ENCODE measurements at places on chromosomes 6 and 20.

DNA sequence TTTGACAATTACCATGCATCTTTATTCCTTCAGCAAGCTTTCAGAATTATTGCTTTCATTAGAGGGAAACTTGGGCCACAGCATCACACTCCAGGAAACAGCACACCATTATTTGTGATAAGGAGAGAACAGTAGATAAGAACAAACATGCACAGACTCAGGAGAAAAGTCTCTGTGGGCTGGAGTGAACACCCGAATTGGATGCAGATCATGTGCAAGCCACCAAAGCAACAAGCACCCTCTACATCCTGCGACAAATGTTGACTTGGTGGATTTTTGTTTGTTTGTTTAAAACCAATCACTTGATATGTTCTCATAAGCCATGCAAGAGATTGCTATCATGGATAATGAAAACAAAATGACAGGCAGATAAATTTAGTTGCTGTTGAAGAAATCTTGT, 67.7 kb upstream of the ZFP64 start:
- no peak overlapping the region for H3K4me3 ChIP-seq
- H3K27ac ChIP-seq, result no peak overlapping the region
- DNase-seq, result no peak
- no peaks in the 10 kb centered on the region for H3K4me1 ChIP-seq
- no peaks in the 10 kb centered on the region for H3K36me3 ChIP-seq
- H3K27me3 ChIP-seq, result no peaks in the 10 kb centered on the region

- no peak for DNase-seq
- H3K36me3 ChIP-seq, result no peaks in the 10 kb centered on the region
- no peaks in the 10 kb centered on the region for H3K4me1 ChIP-seq
- H3K27me3 ChIP-seq, result no peaks in the 10 kb centered on the region
- no peak overlapping the region for H3K4me3 ChIP-seq
- no peak overlapping the region for H3K27ac ChIP-seq
These were observed 61.4 kb downstream of the IL22RA2 start for GRCh38 chr6:137112067-137112355.

DNA sequence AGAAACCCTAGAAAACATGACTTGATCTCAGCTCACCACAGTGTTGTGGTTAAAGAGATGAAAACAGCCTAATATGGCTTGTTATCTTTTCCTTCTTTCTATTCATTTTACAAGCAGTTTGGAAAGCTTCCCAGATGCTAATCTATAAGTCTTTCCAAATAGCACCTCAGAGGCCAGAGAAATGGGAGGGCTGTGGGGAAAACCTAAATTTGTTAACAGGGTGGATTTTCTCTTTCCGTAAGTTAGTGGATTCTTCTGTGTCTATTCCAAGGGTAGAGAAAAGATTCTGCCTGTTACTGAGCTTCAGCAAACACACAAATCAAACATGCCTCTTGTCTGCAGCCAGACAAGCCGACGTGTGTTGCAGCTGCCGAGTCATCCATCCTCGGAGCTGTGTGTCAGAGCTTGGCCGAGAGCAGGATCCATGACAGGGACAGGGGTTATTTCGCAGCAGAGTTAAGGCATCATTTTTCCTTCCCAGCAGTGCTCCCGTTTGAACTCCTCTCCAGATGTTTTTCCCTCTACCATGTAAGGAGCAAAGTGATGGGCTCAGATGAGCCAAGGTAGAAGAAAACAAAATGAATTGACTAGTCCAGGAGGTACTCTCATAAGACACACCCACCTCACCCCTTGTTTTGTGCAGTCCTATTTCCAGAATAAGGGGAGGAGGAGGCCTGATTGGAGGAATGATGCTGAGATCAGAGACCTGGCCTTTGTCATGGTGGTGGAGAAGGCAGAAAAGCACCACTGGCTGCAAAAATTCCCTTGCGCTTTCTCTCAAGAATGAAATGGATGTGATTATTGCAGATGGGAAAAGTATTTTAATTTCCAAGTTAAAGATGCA, 560.0 kb downstream of the C6orf118 start:
- no peak for DNase-seq
- H3K27ac ChIP-seq, result no peak overlapping the region
- H3K36me3 ChIP-seq, result no peaks in the 10 kb centered on the region
- H3K27me3 ChIP-seq, result no peaks in the 10 kb centered on the region
- peaks cover 9% of the 10 kb centered on the region for H3K4me1 ChIP-seq

- no peak overlapping the region for H3K4me3 ChIP-seq
- no peak for DNase-seq
- no peak overlapping the region for H3K27ac ChIP-seq
- H3K27me3 ChIP-seq, result no peaks in the 10 kb centered on the region
- no peaks in the 10 kb centered on the region for H3K36me3 ChIP-seq
These were observed 59.0 kb downstream of the PSMG4 start for GRCh38 chr6:3317741-3318211.

DNA sequence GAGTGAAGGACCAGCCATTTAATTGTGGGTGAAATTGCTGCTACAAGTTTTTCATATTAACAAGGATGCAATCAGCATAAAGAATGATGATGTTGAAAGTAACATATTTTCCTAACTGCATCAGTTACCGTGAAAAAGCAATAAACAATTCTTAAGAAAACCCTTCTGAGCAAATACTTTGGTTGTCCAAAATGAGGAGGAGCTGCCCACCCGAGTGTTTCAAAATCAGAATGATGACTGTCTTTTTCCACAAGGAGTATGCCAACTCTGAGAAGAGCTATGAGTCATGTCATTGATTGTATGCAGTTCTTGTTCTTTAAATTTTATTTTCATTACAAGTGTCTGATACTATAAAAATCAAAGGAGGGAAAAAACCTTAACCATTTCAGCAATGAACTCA, 470.5 kb downstream of the COL12A1 start:
- no peaks in the 10 kb centered on the region for H3K27me3 ChIP-seq
- no peaks in the 10 kb centered on the region for H3K4me1 ChIP-seq
- H3K27ac ChIP-seq, result no peak overlapping the region
- H3K4me3 ChIP-seq, result no peak overlapping the region
- H3K36me3 ChIP-seq, result no peaks in the 10 kb centered on the region

DNA sequence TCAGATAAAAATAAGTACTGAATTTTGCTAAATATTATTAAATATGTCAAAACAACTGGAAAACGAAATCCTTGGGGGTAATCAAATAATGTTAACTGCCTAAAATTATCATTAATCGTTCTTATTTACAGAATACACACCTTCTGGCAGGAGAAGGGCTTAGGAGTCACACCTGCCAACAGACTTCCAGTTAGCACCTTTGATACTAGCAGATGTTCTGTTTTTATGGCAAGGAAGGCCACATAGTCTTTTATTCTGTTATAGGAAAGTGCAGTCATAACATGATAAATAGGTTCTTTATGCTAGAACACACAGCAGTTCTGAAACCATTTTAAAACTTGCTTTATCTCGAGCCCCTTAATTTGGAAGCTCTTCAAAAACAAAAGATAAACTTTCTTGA, 464.1 kb downstream of the UTRN start:
- no peaks in the 10 kb centered on the region for H3K27me3 ChIP-seq
- H3K4me3 ChIP-seq, result no peak overlapping the region
- H3K4me1 ChIP-seq, result no peaks in the 10 kb centered on the region
- no peak overlapping the region for H3K27ac ChIP-seq
- H3K36me3 ChIP-seq, result no peaks in the 10 kb centered on the region
- DNase-seq, result no peak

DNA sequence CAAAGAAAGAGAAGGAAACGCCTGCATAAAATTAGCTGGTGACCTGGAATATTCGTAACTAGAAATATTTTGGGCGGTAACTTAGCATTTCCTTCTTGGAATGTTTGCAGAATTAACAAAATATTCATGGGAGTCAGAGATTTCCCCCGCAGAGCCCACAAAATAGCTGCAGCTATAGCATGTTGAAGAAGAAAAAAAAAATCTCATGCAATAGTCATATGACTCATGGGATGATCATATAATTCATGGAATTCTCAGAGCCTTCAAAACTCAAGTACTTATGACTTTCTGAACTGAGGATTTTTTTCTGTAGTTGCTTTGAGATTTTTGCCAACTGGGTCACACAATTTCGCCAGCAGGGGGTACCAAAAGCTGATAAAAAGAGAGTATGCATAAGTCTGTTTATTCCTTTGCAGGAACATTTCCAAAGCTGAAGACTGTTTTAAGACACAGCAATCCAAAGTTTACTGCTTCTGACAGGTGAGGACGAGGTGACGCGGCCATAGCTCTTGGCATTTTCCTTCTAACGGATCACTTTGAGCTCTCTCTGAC, 586.0 kb upstream of the CHD6 start:
- H3K27ac ChIP-seq, result no peak overlapping the region
- H3K36me3 ChIP-seq, result no peaks in the 10 kb centered on the region
- 0 out of 2 replicates have a peak, but pooled peaks cover 3% of the 10 kb centered on the region for H3K4me1 ChIP-seq
- H3K27me3 ChIP-seq, result no peaks in the 10 kb centered on the region
- H3K4me3 ChIP-seq, result no peak overlapping the region

DNA sequence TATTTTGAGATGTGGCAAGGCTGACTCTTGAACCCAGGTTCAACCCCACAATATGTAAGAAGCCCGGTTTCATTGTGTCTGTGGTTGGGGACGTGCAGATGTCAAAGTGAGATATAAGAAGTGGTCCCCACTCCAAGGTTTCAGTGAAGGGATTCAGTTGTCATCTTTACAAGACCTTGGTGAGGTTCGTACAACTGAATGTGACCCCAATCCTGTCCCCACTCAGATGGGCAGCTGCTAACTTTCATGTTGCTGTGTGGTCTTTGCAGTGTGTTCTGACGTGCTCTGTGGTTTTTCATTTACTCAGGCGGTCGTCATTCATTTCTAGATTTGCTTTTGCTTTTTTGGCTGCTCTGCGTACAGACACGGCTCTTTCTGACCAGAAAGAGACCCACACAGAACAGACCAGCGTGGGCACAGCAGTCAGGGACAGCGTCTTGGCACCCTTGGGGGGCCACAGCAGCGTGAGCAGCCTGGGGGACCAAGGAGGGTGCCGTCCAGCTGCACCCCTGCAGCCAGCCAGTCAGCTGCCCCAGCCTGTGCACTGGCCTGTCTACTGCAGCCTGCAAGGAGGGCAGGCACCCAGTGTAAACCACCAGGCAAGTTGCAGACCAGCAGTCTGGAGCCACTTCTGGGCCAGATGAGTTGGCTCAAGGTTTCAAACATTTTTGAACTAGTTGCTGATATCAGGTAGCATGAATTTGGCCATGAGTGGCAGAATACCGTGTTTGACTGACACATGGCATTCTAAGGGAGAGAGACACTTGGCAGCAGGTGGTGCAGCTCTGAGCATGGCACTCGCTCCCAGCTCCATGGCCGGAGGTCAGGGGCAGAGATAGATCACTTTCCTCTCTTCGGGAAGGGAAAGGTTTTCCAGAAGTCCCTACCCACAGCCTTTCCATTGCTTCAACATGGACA, 49.4 kb upstream of the IRF4 start:
- no peak overlapping the region for H3K4me3 ChIP-seq
- no peak overlapping the region for H3K27ac ChIP-seq

DNA sequence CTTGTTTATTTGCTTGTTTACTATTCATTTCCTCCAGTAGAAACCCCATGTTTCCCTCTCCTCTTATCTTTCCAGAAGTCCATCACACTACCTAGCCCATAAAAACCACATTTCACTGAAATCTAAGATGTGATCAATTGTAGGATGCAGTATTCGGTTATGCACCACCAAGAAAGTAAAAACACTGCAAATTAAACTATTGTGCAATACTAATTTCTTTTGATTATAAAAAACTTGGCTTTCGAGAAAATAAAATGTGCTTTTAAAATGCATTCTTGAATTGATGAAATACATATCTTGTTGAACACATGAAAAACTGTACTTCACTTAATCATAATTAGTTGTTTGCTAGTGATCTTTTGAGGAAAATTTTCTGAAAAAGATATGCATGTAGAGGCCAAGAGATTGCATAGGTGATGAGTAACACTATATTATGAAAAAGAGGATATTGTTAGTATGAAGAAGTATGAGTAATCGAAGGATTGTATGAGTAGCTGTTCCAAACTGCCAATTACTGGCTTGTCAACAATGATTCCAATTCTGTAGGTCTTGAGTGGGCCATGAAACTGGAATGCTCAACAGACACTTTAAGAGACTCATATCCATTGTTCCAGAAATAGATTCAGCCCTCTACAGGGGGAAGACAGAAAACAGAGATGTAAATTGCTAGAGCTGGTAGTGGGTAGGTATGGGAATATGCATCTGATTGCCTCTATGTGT, 79.7 kb downstream of the RNF217 start:
- DNase-seq, result no peak
- no peaks in the 10 kb centered on the region for H3K4me1 ChIP-seq
- no peaks in the 10 kb centered on the region for H3K36me3 ChIP-seq
- no peak overlapping the region for H3K27ac ChIP-seq
- H3K27me3 ChIP-seq, result no peaks in the 10 kb centered on the region
- H3K4me3 ChIP-seq, result no peak overlapping the region

GRCh38 chr6:3039384-3039783, 28.9 kb upstream of the RIPK1 start:
- DNase-seq, result no peak
- no peaks in the 10 kb centered on the region for H3K4me1 ChIP-seq
- H3K27ac ChIP-seq, result no peak overlapping the region
- H3K4me3 ChIP-seq, result no peak overlapping the region
- no peaks in the 10 kb centered on the region for H3K27me3 ChIP-seq
- H3K36me3 ChIP-seq, result no peaks in the 10 kb centered on the region

DNA sequence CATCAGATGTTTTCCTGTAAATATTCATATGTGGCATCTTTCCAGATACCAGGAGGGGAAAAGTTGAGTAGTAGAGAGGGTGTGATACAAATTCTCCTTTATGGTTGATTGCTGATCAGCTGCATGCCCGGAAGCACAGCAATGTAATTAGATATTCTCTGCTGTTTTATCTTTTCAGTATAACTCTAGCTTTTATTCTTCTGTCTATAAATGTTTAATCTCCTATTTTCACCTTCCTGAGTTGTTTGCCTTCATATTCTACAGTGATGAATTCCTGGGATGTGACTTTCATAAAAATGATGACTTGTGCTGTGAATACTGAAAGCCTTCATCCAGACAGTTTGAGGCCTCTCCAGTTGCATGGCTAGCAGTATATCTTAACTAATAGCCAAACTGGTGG, 53.7 kb downstream of the SH3BGRL2 start:
- H3K27ac ChIP-seq, result no peak overlapping the region
- no peak for DNase-seq
- no peaks in the 10 kb centered on the region for H3K27me3 ChIP-seq
- no peak overlapping the region for H3K4me3 ChIP-seq
- H3K4me1 ChIP-seq, result no peaks in the 10 kb centered on the region
- H3K36me3 ChIP-seq, result no peaks in the 10 kb centered on the region

- no peaks in the 10 kb centered on the region for H3K36me3 ChIP-seq
- no peak overlapping the region for H3K4me3 ChIP-seq
- no peaks in the 10 kb centered on the region for H3K27me3 ChIP-seq
- H3K27ac ChIP-seq, result no peak overlapping the region
- H3K4me1 ChIP-seq, result no peaks in the 10 kb centered on the region
These were observed 18.7 kb downstream of the CNKSR3 start for GRCh38 chr6:154491567-154492470.

Data from MM.1S (cell line).